A549 treated with ZK216348 at 1 μM for 4 hours (cell line): ENCODE measurements at places on chromosomes 3 and 15. TPM values are rescaled to one million over a fixed set of nuclear protein-coding genes. Genes with fewer than 3 reads are reported as not detected.

The MUC4 gene
- 0.03 to 0.04 TPM in 2 of 5 replicates, not detected in the others for total RNA-seq

The FBLN2 gene
- total RNA-seq: 1.5 to 3.1 TPM (median 2.2 TPM) in 5 replicates

The SCN5A gene
- total RNA-seq: 0.54 to 1.9 TPM (median 0.88 TPM) in 5 replicates

The SENP8 gene
- 1.1 to 2.7 TPM (median 1.7 TPM) in 5 replicates for total RNA-seq

The CCDC54 gene
- total RNA-seq: not detected in 5 replicates

The STRC gene
- 0.06 to 0.19 TPM (median 0.11 TPM) in 5 replicates for total RNA-seq

The TUSC7 gene
- total RNA-seq: not detected in 5 replicates

The PCYT1A gene
- total RNA-seq: 29.7 to 39.4 TPM (median 33.6 TPM) in 5 replicates

The CYP1A2 gene
- not detected in 5 replicates for total RNA-seq

The FANCD2OS gene
- total RNA-seq: not detected in 5 replicates

The THBS1 gene
- total RNA-seq: 33.6 to 57.1 TPM (median 44.2 TPM) in 5 replicates

The CEP19 gene
- 2.6 to 2.9 TPM (median 2.8 TPM) in 5 replicates for total RNA-seq

The TNFSF10 gene
- 0.14 TPM in 1 of 5 replicates, not detected in the others for total RNA-seq

The SLC24A5 gene
- not detected in 5 replicates for total RNA-seq

The TGM4 gene
- total RNA-seq: 0.08 to 0.12 TPM in 2 of 5 replicates, not detected in the others

The GP5 gene
- not detected in 5 replicates for total RNA-seq

The KBTBD8 gene
- 0.45 to 1.1 TPM (median 0.60 TPM) in 5 replicates for total RNA-seq

The GPR87 gene
- total RNA-seq: 1.3 to 3.1 TPM (median 2.0 TPM) in 5 replicates

The RBMS3 gene
- total RNA-seq: 0.47 to 1.1 TPM (median 0.56 TPM) in 5 replicates

The WNT5A gene
- total RNA-seq: 0.66 to 1.3 TPM (median 1.1 TPM) in 5 replicates

The PRSS50 gene
- not detected in 5 replicates for total RNA-seq

The RPUSD2 gene
- total RNA-seq: 13.2 to 16.3 TPM (median 15.1 TPM) in 5 replicates

The GABRB3 gene
- 59.9 to 93.0 TPM (median 71.4 TPM) in 5 replicates for total RNA-seq

The ATP13A5 gene
- not detected in 5 replicates for total RNA-seq

The GHRL gene
- not detected in 5 replicates for total RNA-seq

The DENND6A gene
- total RNA-seq: 4.0 to 9.7 TPM (median 7.6 TPM) in 5 replicates

The FBXW12 gene
- total RNA-seq: not detected in 5 replicates

The ATP8B4 gene
- 0.62 to 1.6 TPM (median 0.91 TPM) in 5 replicates for total RNA-seq

The NRROS gene
- total RNA-seq: not detected in 5 replicates

The PRR20G gene
- 0.35 to 0.56 TPM (median 0.44 TPM) in 5 replicates for total RNA-seq

The CLRN1 gene
- not detected in 5 replicates for total RNA-seq

The TJP1 gene
- 55.6 to 80.2 TPM (median 79.6 TPM) in 5 replicates for total RNA-seq

The AMOTL2 gene
- 35.6 to 51.8 TPM (median 51.2 TPM) in 5 replicates for total RNA-seq

The CYP11A1 gene
- total RNA-seq: not detected in 5 replicates

The EXD1 gene
- not detected in 5 replicates for total RNA-seq

The CADPS gene
- total RNA-seq: not detected in 5 replicates

The ITGB5 gene
- total RNA-seq: 348 to 453 TPM (median 414 TPM) in 5 replicates

The LMCD1 gene
- total RNA-seq: 59.3 to 69.5 TPM (median 66.2 TPM) in 5 replicates

The PSTPIP1 gene
- not detected in 5 replicates for total RNA-seq

The RTP4 gene
- not detected in 5 replicates for total RNA-seq

The OR5K2 gene
- not detected in 5 replicates for total RNA-seq

The GOLGA6L9 gene
- total RNA-seq: 2.5 to 3.1 TPM (median 2.9 TPM) in 5 replicates

The CPLX3 gene
- total RNA-seq: 0.07 TPM in 1 of 5 replicates, not detected in the others

The ARGFX gene
- total RNA-seq: not detected in 5 replicates

The ISG20 gene
- total RNA-seq: 23.1 to 46.0 TPM (median 39.6 TPM) in 5 replicates

The MAPKBP1 gene
- 2.9 to 5.3 TPM (median 4.3 TPM) in 5 replicates for total RNA-seq

The P4HTM gene
- total RNA-seq: 11.1 to 19.3 TPM (median 18.2 TPM) in 5 replicates

The SEMA5B gene
- total RNA-seq: 0.06 to 0.41 TPM (median 0.19 TPM) in 5 replicates

The FEZF2 gene
- not detected in 5 replicates for total RNA-seq

The ISL2 gene
- 1.8 to 4.7 TPM (median 4.0 TPM) in 5 replicates for total RNA-seq

The RCCD1 gene
- total RNA-seq: 23.9 to 38.0 TPM (median 34.1 TPM) in 5 replicates

The NR1I2 gene
- total RNA-seq: not detected in 5 replicates

The KLF15 gene
- 0.11 to 0.30 TPM (median 0.13 TPM) in 5 replicates for total RNA-seq

The ROBO2 gene
- not detected in 5 replicates for total RNA-seq

The CDC25A gene
- total RNA-seq: 8.9 to 11.5 TPM (median 9.2 TPM) in 5 replicates

The CIDEC gene
- 26.1 to 42.7 TPM (median 29.8 TPM) in 5 replicates for total RNA-seq

The CHRNA5 gene
- 24.3 to 36.9 TPM (median 32.6 TPM) in 5 replicates for total RNA-seq

The UBE3A gene
- total RNA-seq: 18.7 to 36.9 TPM (median 23.6 TPM) in 5 replicates

The GOLGA8G gene
- total RNA-seq: not detected in 5 replicates
